ENCODE measurements at places on chromosomes 11 and 22.

- no peak for DNase-seq
Observed at GRCh38 chr11:88275636-88276035, 61.9 kb downstream of the CTSC start.

DNA sequence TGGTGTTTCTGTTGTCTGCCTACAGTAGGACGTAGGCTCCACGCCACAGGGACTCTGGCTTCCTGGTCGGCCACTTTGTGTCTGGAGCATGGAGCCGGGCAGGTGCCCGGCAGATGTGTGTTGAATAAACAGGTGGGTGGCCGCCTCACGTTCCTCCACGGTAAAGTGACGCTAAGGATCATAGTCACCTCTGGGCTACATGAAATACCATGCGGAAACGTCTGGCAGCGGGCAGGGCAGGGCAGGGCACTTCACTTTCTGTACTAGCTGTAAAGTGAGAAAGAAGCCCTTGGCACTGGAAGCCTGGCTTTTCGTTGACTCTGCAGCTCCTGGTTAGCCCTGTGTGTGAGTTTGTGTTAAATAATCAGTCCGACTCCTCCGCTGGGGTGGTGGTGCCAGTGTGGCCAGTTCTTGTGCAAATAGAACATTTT lies 52.4 kb downstream of the MCM5 start:
- DNase-seq, result no peak

DNA sequence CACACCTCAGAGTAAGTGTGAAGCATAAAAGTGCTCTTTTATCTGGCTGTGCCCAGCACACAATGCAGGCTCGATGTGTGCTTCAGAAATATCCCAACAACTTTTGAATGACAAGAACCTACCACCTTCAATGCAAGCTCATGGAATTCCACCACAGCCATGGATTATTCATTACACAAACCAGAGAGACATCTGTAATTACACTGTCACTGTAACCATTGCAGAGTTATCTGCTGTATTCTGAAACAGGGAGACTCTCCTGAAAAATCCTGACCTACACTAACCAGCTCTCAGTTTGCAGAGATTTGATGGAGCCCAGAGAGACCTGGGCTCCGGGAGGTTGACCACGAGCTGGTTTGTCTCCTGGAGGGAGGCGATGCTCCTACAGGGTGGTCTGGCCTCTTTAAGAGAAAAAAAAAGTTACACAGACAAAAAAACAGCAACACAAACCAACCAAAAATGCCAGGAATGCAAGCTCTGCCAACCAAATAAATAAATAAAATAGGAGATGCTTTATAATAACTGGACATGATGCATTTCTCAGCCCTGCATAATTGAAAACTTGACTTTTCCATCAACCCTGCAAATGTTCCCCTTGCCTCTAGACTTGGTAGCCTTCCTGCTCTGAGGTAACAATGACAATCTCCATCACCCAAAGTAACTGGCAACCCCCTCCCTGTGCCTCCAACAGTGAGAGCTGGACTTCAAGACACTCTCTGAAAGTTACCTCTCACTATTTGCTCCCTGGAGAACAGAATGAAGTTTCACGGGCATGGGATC lies 69.7 kb downstream of the ETS1 start:
- DNase-seq, result no peak

- DNase-seq, result no peak
Observed at GRCh38 chr11:70888061-70888460, 364.3 kb downstream of the SHANK2 start.

DNA sequence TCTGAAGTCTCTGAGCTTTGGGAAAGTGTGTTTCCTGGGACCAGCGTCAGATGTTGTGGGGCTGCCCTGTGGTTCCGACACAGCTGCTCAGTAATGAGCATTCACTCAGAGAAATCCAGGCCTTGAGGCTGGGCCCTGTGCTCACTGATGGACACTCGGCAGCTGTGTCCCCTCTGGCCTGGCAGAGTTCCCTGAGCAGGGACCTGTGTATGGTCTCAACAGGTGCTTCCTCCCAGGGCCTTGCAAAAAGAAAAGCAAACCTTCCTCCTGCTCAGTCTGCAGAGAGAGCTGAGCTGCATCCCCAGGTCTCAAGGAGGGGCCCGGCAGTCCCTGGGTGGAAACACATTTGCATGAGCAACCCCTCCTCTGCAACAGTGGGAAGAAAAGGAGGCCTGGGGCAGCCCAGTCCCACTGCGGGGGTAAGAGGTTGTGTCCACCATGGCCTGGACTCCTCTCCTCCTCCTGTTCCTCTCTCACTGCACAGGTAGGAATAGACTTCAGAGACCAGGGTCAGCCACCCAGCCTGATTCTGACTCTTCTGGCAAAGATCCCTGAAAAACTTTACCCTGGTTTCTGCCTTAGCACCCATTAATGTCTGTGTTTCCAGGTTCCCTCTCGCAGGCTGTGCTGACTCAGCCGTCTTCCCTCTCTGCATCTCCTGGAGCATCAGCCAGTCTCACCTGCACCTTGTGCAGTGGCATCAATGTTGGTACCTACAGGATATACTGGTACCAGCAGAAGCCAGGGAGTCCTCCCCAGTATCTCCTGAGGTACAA lies 131.2 kb downstream of the VPREB1 start:
- DNase-seq, result no peak

- no peak for DNase-seq
Observed at GRCh38 chr11:12087075-12088004, 23.1 kb upstream of the MICAL2 start.

GRCh38 chr11:21113876-21114275 lies 444.5 kb downstream of the NELL1 start:
- DNase-seq, result no peak

- DNase-seq, result peak; percentile 45
Observed at GRCh38 chr22:39900306-39901227, at the start of gene GRAP2. TSS of gene GRAP2 (plus strand) at chr22:39901084. CDS start at chr22:39947107, 46,023 bp downstream.

GRCh38 chr11:61089806-61090491 lies 12.3 kb upstream of the CD5 start:
- DNase-seq, result no peak

- no peak for DNase-seq
Observed at GRCh38 chr11:12415342-12415966, 38.1 kb downstream of the PARVA start.

DNA sequence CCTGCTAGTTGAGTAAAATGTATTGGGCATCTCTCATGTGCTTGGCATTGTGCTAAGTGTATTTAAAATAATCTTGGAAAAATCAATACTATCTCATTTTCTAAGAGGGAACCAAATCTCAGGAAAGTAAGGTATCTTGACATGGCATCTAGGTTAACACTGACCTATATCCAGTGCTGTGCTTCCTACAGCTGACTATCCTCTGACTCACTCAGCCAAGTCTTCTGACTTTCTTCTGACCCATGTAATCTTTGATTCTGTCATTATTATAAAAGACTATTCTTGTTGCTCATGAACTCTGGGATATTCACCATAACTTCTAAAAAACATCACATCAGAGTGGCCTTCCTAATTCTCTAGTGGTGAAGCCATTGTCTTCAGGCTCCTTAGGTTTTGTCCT lies 304.1 kb upstream of the TENM4 start:
- no peak for DNase-seq

- DNase-seq, result peak; percentile 44
Observed at GRCh38 chr22:23243006-23243573, 62.8 kb downstream of the BCR start.

DNA sequence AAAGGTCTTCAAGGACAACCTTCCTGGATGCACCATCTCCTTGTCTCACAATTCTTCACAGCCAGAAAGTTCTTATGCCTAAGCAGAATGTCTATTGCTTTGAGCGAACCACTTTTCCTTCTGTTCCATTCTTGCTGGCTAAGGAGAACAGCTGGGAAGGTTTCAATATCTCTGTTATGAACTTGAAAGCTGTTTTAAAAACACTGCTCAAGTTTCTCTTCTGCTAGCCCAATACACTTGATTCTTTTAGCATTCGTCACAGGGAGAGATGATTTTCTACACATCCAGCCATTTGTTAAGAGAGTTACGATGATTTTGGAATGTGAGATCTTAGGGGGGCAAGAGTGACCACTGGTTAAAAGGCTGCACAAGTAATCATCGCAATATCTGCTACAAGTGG lies 249.3 kb downstream of the KIRREL3 start:
- DNase-seq, result no peak

GRCh38 chr11:27812341-27812740 lies 112.1 kb upstream of the BDNF start:
- no peak for DNase-seq

- DNase-seq, result no peak
Observed at GRCh38 chr22:20150381-20151275, at the start of gene CCDC188. TSS of gene CCDC188 (minus strand) at chr22:20151055. CDS start at chr22:20150986, 69 bp downstream.

DNA sequence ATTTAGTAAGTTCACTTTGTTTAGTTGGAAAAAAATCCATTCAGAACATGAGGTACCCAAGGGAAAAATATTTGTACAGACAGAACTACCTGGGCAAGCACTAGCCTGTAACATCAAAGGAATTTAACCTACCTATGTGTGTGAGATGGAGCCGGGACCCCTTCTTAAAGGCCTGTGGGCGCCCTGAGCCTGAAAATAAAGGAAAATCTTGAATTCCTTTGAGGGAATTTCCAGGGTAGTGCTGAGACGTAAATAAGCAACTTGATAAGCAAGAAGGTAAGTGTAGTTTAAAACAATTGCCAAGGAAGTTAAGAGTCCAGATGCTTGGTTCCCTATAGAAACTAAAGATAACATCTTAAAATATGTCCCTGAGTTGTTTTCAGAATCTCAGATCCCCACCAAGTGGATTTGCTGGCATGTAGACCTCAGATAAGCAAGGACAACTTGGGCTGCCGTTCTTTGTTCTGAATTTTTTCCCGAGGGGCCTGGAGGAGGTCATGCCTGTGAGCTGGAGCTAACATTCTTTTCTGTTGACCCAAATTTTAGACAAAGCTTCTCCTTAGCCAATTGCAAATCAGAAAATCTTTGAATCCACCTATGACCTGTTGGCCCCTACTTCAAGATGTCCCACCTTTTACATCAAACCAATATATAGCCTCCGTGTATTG lies 31.0 kb downstream of the MED17 start:
- no peak for DNase-seq

- no peak for DNase-seq
Observed at GRCh38 chr11:83222499-83222898, 29.0 kb downstream of the ANKRD42 start.

GRCh38 chr22:22897947-22898346 lies 10.3 kb downstream of the IGLL5 start:
- DNase-seq, result no peak

DNA sequence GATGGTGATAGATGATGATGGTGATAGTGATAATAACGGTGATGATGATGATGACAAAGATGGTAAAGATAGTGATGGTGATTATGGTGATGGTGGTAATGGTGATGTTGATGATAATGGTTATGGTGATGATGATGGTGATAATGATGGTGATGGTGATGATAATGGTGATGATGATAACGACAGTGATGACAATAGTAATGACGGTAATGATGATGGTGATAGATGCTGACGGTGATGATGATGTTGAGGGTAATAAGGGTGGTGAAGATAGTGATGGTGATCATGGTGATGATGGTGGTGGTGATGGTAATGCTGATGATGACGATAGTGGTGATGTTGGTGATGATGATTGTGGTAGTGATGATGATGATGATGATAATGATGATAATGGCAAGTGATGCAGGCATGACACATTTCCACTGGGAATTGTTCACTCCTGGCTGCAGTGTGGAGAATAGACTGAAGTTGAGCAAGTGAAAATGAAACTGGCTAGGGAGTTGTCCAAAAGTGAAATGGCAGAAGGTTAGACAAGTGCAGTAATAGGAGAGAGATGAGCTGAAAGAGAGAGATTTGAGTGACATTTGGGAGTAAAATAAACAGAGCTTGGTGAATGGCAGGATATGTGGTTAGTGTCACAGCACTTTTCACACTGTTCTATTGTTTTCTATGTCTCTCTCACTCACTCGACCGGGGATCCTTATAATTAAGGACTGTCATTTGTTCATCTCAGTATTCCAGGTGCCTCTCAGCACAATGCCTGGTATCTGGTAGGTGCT lies 992.5 kb downstream of the OPCML start:
- DNase-seq, result no peak

All from stimulated activated CD8-positive, alpha-beta memory T cell treated with anti-CD3 and anti-CD28 coated beads, Interleukin-4, amount 100 ng/mL, for 4 hours (primary cell).